ENCODE measurements at places on chromosomes 4 and X.

DNA sequence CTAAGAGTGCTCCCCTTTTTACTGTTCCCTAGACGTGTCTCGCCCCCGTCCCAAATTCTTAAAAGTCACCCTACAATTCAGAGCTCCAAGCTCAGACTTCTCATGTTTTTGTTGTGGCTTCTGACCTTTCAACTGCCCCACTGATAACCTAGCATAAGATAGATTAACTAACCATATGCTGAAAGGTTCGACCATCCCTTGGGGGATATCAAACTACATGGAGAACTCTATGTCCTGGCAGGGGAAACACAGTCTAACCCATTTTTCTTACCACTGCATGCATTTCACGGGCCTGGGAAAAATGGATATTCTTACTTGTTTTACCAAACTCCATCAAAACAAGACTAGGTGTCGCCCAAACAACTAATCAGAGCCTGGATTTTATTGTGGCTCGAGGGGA is 236.4 kb upstream of the MID1 start:
- no peak for DNase-seq

DNA sequence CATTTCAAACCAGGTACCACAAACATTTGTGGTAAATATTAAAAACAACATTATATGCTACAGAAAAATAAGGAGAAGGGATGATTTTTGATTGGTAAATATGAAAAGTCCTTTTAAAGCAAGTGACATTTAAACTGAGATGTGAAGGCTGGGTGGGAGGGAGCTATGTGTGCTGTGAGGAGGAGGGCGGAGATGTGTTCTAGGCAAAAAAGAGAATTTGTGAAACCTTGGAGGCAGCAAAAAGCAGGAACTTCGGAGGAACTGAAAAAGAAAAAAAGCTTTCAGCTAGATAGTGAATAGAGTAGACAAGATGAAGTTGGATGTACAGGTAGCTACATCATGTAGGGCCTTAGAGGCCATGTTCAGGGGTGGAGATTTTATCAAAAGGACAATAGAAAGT is 10.1 kb upstream of the ARAP2 start:
- no peak for DNase-seq

DNA sequence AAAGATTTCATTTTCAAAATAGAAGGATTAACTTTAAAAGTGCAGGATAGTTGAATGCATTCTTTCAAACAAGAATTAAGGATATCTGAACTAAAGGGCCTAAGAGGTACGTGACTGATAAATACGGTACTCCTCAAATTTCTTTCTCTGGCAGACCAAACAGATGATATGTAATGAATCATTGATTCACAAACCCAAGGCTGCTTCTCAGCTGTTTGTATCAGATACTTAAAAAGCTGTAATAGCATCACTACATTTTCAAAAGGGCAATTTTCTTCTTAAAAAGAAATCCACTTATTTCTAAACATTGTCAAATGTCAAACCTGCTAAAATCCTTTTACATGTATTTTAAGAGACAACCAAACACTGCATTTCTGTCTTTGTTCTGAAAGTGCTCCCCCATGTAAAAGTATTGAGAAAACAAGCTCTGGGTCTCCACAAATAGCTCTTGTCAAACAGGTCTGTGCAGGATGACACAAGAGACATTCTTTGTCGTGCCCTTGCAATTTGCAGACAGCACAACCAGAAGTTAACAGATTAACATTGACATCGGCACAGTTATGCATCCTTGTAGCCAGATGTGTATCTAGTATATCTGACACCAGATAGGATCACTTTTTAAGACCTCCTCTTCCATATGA is 82.0 kb downstream of the MANBA start:
- no peak for DNase-seq

- peak; percentile 4 for DNase-seq
These were observed 2.1 kb downstream of the ASMTL start for GRCh38 chrX:1450361-1451161.

GRCh38 chrX:71599965-71600364 is 18.3 kb downstream of the CXCR3 start:
- DNase-seq = no peak

GRCh38 chrX:68945081-68945602 is 116.3 kb downstream of the EFNB1 start:
- no peak for DNase-seq

GRCh38 chr4:72631296-72631695 is 62.3 kb upstream of the ADAMTS3 start:
- no peak for DNase-seq

- no peak for DNase-seq
These were observed 75.3 kb upstream of the TRPC3 start for GRCh38 chr4:122027203-122027602.

DNA sequence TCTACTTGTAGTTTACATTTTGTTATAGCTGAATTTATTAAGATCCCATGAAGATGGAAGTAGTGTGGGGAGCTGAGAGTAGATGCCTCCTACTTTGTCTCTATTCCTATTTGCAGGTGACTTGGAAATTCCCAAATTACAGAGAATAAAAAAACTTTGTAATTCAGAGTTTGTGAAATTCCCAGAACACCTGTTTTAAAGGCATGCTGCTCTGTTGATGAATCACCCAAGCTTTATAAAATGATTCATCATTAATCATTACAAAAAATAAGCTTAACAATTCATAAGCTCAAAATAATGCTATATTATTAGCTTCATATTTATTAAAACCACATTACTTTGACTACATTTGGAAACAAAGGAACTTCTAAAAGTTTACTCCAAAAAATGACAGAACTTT is 856.3 kb downstream of the RPA4 start:
- no peak for DNase-seq

DNA sequence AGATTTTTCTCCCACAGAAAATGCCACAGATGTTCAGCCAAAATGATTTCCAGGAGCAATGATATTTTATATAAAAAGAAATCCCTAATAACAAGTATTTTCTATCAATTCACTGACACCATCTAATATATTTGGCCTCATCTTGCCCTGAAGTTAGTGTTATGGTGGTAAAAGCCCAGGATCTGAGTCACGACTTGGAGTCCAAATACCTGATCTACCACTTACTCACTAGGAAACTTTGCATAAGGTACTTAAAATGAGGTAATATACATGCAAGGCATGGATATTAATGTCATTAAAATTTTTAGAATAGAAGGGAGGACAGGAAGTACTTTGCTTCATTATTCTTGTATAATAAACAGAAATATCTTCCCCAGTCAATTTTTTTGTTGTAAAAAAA is 16.3 kb downstream of the PPP3CA start:
- DNase-seq = no peak

GRCh38 chr4:76831711-76832373 is 66.1 kb downstream of the SOWAHB start:
- no peak for DNase-seq

- DNase-seq = no peak
These were observed 161.1 kb downstream of the NLGN4X start for GRCh38 chrX:6067600-6067999.

- DNase-seq = peak; percentile 35
These were observed at the start of gene ZFYVE28 for GRCh38 chr4:2417765-2418649. Gene ZFYVE28, minus strand, starts transcription at chr4:2418645. Its CDS starts 322 bp downstream, at chr4:2418323.

GRCh38 chr4:159443975-159444374 is 341.1 kb downstream of the RAPGEF2 start:
- no peak for DNase-seq

- DNase-seq = no peak
These were observed 224.7 kb downstream of the RBMX2 start for GRCh38 chrX:130626521-130626920.

DNA sequence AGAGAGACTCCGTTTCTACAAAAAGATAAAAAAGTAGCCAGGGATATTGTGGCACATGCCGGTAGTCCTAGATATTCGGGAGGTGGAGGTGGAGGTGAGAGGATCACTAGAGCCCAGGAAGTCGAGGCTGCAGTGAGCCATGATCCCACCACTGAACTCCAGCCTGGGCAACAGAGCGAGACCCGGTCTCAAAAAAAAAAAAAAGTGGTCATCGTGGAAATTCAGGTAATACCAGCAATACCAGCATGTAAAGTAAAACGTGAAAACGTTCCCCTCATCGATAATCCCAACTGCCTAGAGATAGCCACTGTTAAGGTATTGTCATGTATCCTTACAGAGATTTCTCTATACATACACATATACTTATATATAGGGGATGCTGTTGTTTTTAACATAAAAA is 1.5 kb downstream of the MAGT1 start:
- no peak for DNase-seq

GRCh38 chr4:187181054-187181453 is 457.4 kb upstream of the FAT1 start:
- DNase-seq = no peak

- DNase-seq = no peak
These were observed 317.1 kb downstream of the DCTD start for GRCh38 chr4:182600093-182600492.

GRCh38 chr4:20288047-20288650 is 36.4 kb downstream of the SLIT2 start:
- DNase-seq = no peak

- DNase-seq = no peak
These were observed 255.3 kb downstream of the NAF1 start for GRCh38 chr4:162911349-162911748.

- DNase-seq = no peak
These were observed 57.0 kb upstream of the GRPEL1 start for GRCh38 chr4:7124689-7125442.

DNA sequence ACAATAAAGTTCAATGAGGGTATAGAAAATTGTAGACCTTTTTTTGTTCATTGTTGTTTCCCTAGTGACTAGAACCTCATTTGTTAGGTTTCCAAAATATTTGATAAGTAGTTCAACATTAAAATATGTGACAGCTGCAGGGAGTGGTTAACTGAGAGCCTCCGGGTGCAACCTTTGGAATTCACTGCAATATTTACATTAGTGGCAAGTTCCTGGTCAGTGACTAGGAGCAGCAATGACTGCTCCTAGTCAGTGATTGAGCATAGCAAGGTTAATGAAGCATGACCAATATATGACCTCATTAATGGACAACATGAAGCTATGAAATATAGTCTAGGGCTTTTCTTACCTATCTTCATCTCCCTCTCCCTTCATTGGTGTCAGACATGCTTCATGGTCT is 65.8 kb upstream of the FAM47A start:
- no peak for DNase-seq

DNA sequence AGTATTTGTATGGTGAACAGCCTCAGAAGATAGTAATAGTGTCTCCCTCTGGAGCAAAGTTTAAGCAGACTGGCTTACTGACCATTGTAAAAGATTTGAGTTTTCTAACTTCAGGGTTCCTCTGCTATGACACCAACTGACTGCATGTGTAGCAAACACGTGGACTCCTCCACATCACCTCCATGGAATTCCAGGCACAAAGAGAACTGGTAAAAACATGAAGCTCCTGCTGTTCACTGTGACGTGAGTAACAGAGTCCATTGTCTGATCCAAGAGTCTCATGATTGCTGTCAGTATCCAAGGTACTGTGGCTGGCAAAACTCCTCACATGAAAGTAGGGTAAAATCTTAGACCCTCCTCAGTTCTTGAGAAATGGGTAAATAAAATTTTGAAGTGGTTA is 107.6 kb upstream of the FAM9B start:
- DNase-seq = no peak

- no peak for DNase-seq
These were observed 8.2 kb downstream of the GRPEL1 start for GRCh38 chr4:7059662-7060061.

DNA sequence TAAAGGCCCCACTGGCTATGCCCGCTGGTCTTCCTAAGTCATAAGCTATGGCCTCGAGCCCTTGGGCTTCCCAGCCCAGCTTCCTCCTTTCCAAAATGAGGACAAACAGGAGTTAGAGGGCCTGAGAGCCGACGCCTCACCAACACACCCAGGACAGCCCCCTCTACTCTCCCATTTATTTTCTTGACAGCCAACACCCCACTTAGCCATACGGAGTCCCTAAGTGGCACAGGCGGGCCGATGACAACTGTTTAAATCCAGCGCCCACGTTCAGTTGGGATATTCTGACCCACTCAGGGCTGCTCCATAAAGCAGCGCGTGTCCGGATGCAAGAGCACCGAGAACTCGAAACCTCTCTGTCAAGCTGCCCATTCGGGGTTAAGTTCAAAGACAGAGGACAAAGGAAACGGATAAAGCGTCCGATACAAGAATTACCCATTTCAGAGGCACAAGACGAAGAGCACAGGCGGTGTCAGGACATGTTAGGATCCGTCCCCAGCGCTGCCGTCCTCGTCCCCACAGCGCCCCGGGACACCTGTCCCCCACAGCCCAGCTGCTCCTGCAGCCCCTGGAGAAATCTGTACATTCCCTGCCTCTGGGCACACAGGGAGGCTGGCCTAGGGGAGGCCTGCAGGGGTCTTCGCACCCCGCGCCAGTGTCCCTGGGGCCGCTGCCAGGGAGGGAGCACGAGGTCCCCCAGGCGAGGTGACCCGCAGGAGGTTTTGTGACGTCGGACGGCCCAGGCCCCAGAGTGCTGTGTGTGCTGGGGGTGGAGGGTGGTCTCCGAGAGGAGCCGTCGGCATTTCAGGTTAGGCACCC is 1.2 kb downstream of the PRKX start:
- peak; percentile 9 for DNase-seq

DNA sequence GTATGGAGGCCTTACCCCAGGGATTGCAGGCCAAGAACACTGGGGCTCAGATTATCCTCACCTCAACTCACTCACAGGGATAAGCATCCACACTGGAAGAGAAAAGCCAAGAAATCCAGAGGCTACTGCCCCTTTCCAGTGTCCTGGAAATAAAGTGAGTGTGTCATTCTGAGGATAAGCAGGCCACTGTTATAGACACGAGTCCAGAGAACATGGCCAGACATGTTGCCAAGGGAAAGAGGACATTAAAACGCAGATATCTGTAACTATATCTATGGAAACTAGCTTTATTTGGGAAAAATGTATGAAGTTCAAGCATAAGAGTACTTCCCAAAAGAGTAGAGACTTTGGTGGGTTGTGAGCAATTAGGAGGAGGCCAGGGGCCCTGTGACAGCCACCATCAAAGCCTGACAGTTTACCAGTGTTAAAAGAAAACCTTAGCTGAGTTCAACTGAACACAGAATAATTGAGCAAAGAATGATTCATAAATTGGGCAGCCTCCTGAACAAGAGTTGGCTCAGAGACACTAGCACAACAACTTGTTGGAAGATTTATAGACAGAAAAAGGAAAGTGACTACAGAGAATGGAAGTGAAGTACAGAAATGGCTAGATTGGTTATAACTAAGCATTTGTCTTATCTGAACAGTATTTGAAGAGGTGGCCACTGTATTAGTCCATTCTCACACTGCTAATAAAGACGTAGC is 1222.2 kb downstream of the STIM2 start:
- DNase-seq = no peak

- no peak for DNase-seq
These were observed 87.0 kb downstream of the RNF150 start for GRCh38 chr4:141046255-141046654.
